ENCODE measurements at places on chromosomes 2 and 18.

DNA sequence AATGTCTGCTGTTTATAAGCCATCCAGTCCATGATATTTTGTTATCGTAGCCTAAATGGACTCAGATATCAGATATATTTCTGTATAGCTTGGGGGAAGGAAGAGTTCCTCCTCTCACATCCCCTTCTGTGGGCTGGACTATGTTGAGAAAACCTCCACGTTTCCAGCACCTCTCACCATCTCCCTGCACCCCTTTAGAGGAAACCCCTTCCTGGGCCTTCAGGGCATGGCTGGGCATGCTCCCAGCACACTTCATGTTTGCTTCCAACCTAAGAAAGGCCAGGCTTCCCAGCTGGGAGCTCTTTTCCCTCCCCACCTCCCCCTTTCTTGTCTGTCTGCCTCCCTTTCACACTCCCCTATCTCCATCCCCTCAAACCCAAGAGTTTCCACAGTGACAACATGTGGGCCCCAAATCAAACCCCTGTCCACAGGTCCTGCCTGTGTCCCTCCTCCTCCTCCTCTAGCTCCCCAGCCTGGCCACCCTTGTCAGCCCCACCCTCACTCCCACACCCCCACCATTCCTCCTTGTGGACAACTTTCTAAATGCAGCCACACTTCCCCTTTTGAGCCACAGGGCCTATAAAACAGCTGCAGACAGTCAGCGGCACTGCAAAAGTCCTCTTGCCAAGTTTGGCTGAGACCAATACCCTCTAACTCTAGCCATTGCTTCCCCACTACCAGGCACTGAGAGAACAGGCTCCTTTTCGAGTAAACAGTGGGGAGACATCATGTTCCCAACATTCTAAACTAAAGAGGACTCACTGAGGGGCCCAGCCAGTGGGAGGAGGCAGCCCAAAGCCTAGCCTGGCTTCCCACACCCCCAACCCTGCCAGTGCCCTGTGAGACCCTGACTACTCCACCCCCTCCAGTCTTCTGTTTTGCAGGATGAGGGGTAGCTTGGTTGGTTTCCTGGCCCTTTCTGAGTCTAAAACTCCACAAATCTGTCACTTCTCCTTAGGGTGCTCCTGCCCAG is 120.5 kb downstream of the ZFP36L2 start:
- DNase-seq: peak; percentile 57

DNA sequence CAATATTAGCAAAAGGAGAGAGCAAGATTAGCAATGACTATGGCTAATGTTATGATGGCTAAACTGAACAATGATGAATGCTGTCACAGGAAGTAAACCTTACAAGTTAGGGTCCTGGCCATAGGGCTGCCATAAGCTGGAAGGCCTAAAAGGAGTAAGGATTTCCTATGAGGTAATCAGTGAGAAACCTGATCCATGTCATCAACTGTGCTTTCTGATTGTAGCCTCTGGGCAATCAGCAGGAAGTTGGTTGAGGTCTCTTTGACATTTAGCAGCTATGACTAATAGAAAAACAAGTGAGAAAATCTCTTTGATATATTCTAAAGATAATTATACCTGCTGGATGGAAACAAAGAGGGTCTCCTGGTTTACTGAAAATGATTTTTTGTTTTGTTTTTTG is 193.0 kb downstream of the RAB3GAP1 start:
- no peak for DNase-seq

DNA sequence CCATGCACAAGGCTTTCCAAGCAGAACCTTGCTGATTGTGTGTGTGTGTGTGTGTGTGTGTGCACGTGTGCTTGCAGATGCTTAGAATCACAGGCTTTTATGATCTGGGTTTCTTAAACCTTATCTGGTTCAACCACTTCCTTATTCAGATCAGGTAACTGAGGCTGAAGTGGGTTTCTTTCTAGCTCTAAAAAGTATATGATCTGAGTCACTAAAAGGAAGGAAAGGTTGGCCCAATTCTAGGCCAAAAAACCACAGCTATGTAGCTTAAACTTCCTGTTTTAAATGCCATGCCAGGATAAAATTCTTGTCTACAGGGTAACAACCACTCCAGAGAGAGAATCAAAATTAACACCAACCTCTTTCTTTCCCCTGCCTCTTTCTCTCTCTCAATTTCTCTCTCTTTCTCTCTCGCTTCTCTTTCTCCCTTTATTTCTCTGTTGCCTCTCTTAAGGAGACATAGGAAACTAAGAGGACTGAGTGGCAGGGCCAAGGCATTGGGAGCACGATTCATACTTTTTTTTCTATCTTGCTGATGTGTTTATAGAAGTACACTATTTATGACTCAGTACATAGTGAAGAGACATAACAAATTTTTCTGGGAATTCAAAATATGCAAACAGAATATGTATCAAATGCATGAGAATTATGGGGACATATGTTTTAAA is 140.3 kb downstream of the TRIB2 start:
- DNase-seq: no peak

- DNase-seq: no peak
Measured at GRCh38 chr2:130872741-130873125, 36.0 kb downstream of the ARHGEF4 start.

- no peak for DNase-seq
Measured at GRCh38 chr2:231928481-231928880, 2.3 kb upstream of the NPPC start.

DNA sequence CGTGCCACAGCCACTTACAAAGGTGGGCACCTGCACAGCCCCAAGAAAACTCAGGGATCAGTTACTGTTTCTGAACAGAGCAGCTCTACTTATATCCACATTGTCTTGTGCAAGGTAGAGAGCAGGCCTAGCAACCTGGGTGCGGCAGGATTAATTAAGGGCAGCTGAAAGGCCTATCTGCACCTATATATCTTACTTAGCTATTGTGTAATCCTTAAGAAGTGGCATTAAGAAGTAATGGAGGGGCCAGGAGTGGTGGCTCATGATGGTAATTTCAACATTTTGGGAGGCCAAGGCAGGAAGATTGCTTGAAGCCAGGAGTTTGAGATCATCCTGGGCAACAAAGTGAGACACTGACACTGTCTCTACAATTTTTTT is 12.8 kb upstream of the ARL5A start:
- DNase-seq: no peak

DNA sequence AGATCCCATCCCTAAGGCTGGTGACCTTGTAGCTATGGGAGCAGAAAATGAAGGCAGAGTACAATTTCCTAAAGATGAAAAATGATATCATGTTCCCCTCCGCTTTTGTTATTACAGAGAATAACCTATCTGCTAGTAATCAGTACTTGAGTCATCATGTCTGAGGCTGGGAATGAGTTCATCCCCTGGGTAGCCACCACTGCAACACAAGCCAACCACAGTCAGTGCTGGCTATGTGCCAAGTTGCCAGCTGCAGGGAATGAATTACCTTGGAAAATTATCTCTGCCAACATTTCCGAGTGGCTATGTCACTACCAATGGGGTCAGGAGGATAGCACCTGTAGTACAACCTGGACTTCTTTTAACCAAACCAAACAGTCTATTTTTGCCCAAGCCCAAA is 1094.7 kb upstream of the DDX18 start:
- no peak for DNase-seq

DNA sequence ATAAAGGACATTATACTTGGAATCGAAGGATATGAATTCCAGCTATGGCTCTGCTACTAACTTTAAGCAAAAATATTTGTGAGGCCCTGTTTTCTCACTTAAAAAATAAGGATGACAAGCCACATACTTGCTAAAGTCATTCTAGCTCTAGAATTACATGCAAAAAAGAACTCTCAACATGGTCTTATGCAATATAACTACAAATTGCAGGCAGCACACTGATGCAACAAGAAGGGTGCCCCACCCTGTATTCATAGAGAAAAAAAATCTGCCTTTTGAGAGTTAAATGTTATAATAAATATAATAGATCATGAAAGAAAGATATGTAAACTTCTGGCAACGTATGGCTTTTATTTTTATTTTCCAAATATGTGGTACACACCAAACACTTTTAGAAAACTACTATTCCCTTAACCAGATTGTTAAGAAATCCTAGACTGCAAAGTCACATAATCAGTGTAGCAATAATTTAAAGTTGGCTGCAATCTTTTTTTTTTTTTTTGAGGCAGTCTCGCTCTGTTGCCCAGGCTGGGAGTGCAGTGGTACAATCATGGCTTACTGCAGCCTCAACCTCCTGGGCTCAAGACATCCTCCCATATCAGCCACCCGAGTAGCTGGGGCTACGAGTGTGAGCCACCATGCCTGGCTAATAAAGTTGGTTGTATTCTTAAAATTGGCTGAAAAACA is 40.2 kb upstream of the WDSUB1 start:
- no peak for DNase-seq

DNA sequence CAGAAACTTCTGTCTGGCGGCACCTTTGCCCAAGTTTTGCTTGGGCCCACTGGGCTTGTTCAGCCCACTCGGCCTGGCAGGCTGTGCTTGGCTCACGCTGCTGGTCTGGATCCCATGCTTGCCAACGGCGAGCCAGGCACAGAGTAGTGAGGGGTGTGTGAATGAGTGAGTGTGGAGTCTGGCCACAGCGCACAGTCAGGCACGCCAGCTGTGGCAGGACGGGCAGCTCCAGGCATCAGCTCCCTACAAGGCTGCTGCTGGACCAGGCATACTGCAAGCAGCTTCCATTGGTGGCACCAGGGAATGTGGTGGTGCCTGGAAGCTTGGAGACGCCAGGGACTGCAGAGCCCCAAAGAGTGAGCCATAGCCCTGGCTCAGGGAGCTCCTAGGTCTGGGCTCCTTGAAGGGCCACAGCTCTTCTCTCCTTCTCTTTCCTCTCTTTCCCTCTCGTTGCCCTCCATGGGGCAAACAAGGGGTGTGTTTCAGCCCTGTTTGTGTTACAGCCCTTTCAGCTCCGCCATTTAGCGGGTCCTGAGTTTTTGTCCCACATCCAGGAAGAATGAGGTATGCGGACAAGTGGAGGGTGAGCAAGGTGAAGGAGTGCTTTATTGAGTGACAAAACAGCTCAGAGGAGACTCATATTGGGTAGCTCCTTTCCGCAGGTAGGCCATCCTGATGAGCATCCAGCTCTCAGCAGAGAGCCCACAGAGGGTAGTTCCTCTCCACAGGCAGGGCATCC is 73.0 kb downstream of the AGPS start:
- no peak for DNase-seq

- no peak for DNase-seq
Measured at GRCh38 chr2:201758234-201758633, 22.5 kb downstream of the ALS2 start.

DNA sequence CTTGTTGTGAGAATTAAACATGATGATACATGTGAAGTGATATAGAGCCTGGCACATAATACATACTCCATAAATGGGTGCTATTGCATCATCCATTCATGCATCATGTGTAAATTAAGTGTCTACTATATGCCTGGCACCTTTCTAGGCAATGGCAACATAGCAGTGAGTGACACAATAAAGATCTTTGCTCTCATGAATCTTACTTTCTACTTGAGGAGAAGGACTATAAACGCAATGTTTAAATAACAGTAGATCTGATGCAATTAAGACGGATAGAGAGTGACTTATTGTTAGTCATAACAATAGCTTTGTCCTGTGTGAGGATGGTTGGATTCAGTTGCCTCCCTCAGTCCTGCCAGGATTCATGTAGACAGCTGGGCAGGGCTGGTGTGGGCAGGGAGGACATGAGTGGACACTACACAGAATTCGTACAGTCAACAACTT is 88.4 kb upstream of the NPAS2 start:
- no peak for DNase-seq

GRCh38 chr2:119491776-119492525 is 32.3 kb downstream of the SCTR start:
- DNase-seq: no peak

Measured in uterus (tissue), 4 donors.